ENCODE measurements at places on chromosomes 13 and 19. TPM values are rescaled to one million over a fixed set of nuclear protein-coding genes. Genes with fewer than 3 reads are reported as not detected.

The B3GNT3 gene
- 47.7 TPM for total RNA-seq

The SBSN gene
- total RNA-seq = 0.88 TPM

The MCEMP1 gene
- total RNA-seq = not detected

DNA sequence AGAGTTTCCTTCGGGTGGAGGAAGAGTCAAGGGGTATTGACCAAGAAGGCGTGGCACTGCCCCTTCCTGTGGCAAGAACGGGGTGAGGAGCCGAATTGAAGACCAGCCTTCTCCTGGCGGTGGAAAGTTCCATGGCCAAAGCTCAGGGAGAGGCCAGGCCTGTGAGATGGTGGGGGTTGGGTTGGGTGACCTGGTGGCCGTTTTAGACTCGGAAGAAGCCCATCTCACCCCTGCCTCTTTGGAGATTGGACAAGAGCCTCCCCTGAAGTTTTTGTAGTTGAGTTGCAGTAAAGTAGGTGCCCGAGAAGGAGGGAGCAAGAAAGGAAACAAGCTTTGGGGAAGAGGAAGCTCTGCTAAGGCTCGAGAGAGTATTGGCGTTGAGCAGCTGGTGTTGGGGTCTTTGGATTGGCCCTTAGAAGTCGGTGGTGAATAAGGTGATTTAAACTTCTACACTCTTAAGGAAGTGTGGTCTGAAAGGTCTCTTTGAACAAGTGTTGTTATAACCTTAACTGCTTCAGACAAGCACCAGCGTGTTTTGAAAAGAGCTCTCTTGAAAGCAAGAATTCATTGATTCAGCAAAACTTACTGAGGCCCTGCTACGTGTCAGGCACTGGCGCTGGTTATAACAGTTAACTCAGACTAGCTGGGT, 964 bp downstream of the SPINT2 start:
- peak; percentile 80 for DNase-seq

DNA sequence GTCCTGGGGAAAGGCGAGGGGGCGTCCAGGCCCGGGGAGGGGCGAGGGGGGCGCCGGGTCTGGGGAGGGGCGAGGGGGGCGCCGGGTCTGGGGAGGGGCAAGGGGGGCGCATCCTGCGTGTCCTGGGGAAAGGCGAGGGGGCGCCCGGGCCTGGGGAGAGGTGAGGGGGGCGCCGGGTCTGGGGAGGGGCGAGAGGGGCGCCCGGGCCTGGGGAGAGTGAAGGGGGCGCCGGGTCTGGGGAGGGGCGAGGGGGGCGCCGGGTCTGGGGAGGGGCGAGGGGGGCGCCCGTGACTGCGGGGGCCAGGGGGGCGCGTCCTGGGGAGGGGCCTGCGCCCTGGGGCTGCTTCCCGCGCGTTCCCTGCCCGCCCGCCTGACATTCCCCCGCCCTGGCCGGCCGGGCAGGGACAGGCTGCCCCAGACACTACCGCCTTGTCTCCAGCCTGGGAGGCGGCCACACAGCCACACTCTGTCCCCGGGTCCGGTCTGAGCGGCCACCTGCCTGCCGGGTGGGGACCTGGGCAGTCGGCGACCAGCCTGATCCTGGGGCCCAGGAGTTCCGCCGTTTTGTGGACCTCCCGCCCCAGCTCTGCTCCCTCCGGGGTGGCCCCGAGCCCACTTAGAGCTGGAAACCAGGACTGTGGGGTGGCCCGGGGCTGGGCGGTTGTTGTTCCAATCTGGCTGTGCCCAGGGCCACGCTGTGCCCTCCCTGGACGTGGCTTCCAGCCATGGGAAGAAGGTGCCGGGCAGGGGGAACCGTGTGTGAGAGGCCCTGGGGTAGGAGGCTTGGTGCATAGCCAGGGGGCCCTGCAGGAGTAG, 11.8 kb downstream of the PALM start:
- DNase-seq = no peak

GRCh38 chr13:43512221-43512620, 274.6 kb downstream of the ENOX1 start:
- DNase-seq = no peak

- DNase-seq = no peak
Measured at GRCh38 chr19:2164020-2164998, 576 bp downstream of the DOT1L start.

GRCh38 chr13:75372923-75373841, 108.8 kb downstream of the TBC1D4 start:
- no peak for DNase-seq

- no peak for DNase-seq
Measured at GRCh38 chr13:72258340-72258981, 391.5 kb upstream of the DACH1 start.
